Mesothelial cell of epicardium (in vitro differentiated cells): ENCODE measurements at places on chromosomes 12 and 14. TPM values are rescaled to one million over a fixed set of nuclear protein-coding genes. Genes with fewer than 3 reads are reported as not detected.

DNA sequence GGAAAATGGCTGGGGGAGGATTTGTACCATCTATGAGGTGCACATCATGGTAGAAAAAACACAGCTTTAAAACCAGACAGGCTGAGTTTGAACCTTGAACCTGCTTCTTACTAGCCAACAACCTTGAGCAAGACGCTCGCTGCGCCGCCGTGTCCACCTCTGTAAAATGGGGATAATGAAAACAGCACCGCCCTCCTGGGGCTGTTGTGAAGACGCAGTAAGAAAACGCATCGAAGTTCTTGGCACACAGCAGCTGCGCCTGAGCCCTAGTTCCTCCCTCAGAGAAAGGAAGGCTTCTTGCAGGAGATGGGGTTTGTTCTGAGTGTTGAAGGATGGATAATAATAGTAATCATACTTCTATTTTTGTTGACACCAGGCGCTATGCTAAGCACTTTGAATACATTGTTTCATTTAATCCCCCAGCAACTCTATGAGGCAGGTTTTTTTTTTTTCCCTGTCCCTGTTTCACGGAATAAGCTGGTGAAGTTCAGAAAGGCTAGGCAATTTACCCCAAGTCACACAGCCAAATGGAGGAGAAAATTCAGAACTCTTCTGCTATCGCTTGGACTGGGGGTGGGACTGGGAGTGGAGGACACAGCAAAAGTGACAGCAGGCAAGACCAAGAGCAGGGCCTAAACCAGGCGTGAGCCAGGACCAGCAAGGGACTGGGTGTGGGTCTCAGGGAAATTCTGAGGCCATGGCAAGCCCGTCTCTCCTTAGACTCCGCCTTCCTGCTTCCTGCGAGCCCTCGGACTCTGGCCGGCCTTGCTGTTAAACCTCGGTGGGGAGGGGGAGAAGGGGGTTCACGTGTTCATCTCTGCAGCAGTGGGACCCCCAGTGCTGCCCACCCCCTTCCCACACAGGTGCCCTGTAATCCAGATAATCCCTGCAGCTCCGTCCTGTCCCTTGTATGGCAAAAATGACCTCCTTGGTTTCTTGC lies 97.5 kb downstream of the LRRC74A start:
- DNase-seq, result no peak

DNA sequence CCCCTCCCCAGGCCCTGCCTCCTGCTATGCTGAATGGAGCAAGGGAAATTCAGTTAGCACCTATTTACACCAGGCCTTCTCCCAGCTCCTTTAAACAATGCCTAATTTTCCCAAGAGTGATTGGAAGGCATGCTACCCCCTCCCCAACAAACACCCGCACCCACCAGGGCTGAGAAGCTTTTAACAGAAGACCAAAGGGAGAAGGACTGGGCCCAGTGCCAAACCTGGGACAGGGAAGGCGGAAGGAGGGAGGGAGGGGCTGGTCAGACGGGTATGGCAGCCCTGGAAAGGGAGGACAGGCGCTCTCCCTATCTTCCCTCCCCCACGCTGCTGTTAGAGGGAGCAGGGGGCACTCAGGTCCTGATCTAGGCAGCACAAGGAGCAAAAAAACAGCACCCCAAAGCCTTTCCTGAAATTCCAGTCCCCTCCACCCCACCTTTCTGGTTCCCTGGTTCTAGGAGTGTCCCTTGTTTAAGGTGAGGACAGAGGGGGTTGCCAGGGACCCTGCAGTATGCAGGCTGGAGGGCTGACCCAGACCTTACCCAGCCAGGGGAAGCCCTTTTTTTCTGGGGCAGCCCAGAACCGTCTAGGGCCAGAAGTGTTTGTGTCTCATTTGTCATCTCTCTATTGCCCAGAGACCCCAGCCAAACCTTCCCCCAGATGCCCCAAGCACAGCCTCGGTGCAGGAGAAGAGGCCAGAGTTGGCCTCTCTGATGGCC lies 2.4 kb upstream of the KRT8 start:
- peak; percentile 87 for DNase-seq

- DNase-seq, result no peak
Measured at GRCh38 chr12:118187751-118188435, 52.0 kb downstream of the PEBP1 start.

GRCh38 chr12:121127501-121127900 lies 5.2 kb upstream of the P2RX7 start:
- no peak for DNase-seq

- no peak for DNase-seq
Measured at GRCh38 chr14:40252817-40253447, 820.7 kb upstream of the FBXO33 start.

DNA sequence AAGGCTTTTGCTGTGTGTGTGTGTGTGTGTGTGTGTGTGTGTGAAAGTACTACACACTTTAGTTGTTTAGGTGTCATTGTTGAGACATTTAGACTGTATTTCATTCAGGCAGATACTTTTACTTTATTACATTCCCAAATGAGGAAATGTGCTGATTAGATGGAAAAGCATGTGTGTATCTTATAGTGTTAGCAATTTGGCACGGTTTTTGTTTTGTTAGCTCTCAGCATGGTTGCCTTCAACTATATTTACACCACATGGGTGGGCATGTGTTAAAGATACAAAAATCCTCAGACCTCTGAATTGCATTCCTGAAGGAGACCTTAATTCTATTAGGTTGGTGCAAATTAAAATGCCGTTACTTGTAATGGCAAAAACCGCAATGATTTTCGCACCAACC lies 879.5 kb downstream of the DIO2 start:
- no peak for DNase-seq

GRCh38 chr12:122265886-122266229 lies 436 bp downstream of the VPS33A start:
- DNase-seq, result no peak

DNA sequence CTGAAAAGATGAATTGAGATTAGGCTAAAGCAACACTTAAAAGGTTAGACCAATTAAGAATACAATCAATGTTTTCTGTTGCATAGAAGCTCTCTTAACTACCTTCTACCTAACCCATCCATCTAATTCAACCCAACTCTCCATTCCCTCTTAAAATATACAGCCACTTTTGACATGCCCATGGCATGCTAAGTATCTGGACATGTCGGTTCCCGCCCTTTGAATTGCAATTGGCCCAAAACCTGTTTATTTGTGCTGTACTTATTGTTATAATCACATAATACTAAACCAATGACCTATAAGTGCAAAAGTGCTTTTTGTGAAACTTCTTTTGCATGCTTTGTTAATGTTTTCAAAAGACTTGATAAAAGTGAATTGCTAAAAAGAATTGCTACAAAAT lies 37.6 kb upstream of the APPL2 start:
- no peak for DNase-seq

DNA sequence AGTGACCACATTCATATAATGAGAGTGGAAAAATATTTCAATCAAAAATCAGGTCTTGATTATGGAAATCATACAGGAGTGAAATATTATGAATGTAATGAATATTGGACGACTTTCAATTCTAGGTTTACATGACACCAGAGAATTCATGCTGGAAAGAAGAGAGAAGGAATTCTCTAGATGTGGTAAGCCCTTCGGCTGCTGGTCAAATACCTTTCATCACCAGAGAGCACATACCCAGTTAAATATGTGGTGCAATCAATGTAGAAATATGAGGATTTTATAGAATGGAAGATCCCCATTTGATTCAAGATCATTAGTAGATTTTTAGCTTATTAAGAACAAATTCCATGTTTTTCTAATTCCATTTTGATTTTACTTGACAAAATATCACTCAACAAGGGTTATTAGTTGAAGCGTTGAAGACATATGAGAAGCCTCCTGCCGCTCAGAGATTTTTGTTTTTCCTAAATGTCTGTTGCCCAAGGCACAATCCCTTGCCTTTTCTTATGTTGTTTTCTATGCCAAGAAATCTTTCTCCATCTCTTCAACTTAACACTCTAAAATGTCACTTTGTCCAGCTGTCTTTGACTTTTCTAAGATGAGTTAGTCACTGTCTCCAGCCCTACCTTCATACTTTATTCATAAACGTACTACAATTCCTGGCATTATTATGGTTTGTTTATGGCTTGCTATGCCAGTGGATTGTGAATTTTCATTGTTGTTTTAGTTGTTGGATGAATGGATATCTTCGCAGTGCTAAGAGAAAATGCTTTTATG lies 72.8 kb upstream of the ZDHHC17 start:
- DNase-seq, result no peak

GRCh38 chr14:104794099-104794498 lies 1.4 kb downstream of the AKT1 start:
- DNase-seq, result no peak

DNA sequence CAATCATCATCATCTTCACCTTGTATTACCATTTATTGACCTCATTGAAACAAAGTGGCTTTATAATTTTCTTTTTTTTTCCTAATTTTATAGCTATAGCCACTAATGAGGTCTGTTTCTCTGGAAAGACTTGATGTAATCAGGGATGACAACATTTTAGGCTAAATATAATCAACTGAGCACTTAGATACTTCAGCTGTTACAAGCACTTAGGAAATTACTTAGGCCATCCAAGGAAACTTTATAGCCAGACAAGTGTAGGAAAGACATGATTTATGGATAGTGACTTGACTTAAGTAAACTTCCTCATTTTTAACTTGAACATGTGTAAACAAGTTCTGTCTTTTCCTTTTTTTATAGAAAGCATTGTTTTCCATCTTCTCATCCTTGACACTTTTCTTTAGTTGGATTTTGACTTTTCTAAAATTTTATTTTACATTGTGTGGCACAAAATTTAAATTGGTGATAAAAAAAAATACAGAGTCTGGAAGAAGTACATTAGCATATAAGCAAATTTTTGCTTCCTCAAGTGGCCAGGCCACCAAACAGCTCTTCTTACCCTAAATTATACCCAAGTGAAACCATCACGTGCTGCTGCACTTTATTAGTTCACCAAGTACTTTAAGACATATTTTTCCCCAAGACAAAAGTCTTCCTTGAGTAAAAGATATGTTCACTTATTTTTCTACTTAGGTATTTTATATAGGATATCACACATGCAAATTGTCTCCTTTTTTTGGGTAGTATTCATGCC lies 15.1 kb downstream of the CPNE8 start:
- no peak for DNase-seq

DNA sequence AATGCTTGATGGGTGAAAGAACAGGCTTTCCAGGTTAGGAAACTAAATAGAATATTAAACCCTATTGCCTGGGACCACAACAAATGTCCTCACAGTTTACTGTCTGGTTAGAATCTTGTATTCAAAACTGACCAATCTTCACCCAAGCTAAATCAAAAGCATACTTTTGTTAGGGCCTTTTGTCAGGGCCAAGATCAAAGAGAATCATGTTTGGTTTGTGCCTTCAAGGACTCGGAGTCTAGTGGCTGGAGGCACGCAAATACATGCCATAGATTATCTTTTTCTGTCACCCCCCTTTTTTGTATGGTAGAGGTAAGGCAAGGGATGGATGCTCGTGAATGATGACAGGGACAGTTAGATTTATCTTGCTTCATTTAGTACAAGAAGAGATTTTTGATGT lies 51.1 kb upstream of the AKAP6 start:
- no peak for DNase-seq

- DNase-seq, result no peak
Measured at GRCh38 chr14:69685716-69686115, 74.3 kb downstream of the SUSD6 start.

DNA sequence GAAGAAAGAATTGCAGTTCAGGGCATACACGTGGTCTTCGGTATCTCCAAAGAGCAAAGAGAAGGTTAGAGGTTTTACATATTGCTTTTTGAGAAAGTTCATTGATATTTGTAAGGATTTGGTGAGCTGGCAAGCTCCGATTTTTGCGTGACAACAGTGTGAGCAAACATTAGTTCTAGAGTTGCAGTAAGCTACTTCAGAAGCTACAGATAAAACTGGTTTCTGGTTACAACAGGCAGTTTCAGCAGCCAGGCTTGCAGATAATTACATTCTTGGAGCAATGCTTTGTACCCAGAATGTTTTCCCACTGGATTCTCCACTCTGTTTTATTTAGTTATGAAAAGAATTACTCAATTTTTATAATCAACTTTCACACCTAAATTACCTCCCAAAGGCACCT lies 28.2 kb downstream of the KLRK1 start:
- DNase-seq, result no peak

DNA sequence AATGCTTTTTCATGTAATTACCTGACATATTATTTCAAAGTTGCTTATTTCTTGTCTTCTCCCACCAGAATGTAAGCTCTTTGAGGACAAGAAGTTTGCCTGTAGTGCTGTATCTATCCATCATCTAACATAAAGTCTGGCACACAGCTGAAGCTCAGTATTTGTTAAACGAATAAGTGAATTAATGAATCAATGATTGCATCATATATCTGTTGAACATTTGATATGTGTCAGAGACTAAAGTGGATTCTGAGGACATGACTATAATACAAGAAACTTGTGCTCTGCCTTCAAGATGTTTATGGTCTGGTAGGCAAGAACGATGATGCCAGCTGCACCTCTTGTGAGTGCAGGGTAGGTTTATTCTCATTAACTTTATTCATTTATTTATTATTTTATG lies 115.4 kb upstream of the SCAF11 start:
- no peak for DNase-seq

- no peak for DNase-seq
Measured at GRCh38 chr12:79687711-79688260, 3.0 kb downstream of the PAWR start.

DNA sequence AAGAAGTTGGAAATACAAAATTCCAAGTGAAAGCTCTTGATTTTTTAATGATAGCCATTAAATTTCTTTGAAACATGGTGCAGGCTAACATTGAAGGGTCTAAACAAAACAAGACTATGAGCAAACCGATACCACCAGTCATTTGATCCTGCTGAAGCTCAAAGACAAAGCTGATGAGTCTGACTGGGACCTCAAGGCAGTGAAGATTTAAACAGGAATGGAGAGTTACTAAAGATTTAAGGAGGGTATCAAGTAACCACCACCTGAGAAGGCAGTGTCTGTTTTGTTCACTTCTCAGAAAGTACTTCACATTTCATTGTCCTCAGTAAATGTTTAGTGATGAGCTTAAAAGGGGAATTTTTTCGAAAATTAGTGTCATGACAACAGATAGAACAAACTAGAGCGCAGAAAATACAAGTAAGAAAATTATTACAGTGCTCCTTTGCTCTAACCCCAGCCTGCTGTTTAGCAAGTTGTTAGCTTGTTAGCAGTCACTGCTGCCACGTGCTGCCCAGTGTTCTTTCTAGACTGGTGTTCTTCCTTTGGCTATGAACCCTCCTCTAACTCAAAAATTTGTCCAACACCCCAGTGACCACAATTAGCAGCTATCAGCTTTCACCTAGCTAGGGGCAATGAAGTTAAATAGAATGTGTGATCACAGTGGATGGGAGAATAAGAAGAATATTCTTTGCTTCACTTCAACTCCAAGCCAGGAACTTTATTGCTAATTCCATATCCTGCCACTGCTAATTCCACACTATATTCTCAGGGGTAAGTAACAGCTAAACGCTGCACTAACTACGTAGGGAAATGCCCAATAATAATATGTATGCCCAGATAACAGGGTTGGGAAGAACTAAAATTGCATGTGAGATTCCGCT lies 41.1 kb downstream of the YAF2 start:
- no peak for DNase-seq

- DNase-seq, result no peak
Measured at GRCh38 chr12:52200781-52201450, 9.1 kb upstream of the KRT80 start.

The SLC17A8 gene
- 0.40 to 0.66 TPM (median 0.61 TPM) in 3 replicates for total RNA-seq

The GYS2 gene
- total RNA-seq, result not detected in 3 replicates

The CHD8 gene
- total RNA-seq, result 123 to 126 TPM (median 124 TPM) in 3 replicates

The GUCY2C gene
- 0.07 to 0.09 TPM (median 0.09 TPM) in 3 replicates for total RNA-seq

The PTPRQ gene
- total RNA-seq, result 17.5 to 19.2 TPM (median 18.1 TPM) in 3 replicates

The TMCC3 gene
- 10.1 to 11.7 TPM (median 11.5 TPM) in 3 replicates for total RNA-seq

The TAS2R13 gene
- 3.1 to 3.8 TPM (median 3.5 TPM) in 3 replicates for total RNA-seq

The KLRK1 gene
- total RNA-seq, result not detected in 3 replicates

The PLEK2 gene
- total RNA-seq, result 0.95 TPM in 1 of 3 replicates, not detected in the others

The SLC4A8 gene
- 17.5 to 21.2 TPM (median 17.6 TPM) in 3 replicates for total RNA-seq
